NCI-H1436 treated with DMSO at 0.1 percent for 48 hours (cell line): ENCODE measurements at places on chromosomes 12 and 14.

DNA sequence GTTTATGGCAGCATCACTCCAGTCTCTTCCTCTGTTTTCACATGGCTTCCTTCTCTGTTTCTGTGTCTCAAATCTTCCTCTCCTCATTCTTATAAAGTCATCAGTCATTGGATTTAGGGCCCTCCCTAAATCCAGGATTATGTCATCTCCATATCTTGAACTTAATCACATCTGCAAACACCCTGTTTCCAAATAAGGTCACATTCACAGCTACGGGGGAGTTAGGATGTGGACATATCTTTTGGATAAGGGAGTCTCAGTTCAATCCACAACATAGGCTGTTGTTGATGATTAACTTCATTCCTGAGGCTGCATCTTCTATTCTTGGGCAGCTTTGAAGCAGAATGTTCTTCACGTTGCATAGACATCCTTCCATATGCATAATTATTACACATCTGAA, 40.3 kb upstream of the NTF3 start:
- DNase-seq = no peak

GRCh38 chr12:124786061-124786964, 77.4 kb downstream of the SCARB1 start:
- DNase-seq = peak; percentile 57

- no peak for DNase-seq
These were observed 294.5 kb downstream of the KSR2 start for GRCh38 chr12:117674313-117674712.

- DNase-seq = no peak
These were observed 33.1 kb downstream of the KCNA5 start for GRCh38 chr12:5076761-5077160.

DNA sequence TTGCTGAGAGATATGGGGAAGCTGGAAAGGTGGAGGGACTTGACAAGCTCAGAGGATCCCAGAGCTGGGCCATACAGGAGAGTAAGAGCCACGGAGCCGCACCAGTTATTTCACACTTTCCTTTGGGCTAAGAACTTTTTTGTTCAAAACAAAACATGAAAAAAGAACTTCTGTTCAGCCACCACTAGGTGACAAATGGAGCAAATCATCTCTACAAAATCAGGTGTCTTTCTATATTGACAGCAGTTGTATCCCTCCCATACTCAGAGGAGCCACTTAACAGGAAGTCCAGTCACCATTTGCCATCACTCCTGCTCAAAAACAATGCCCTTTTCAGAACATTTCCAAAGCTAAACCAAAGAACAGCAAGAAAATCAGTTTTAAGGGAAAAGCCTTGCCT, 70.3 kb upstream of the DBX2 start:
- DNase-seq = no peak

DNA sequence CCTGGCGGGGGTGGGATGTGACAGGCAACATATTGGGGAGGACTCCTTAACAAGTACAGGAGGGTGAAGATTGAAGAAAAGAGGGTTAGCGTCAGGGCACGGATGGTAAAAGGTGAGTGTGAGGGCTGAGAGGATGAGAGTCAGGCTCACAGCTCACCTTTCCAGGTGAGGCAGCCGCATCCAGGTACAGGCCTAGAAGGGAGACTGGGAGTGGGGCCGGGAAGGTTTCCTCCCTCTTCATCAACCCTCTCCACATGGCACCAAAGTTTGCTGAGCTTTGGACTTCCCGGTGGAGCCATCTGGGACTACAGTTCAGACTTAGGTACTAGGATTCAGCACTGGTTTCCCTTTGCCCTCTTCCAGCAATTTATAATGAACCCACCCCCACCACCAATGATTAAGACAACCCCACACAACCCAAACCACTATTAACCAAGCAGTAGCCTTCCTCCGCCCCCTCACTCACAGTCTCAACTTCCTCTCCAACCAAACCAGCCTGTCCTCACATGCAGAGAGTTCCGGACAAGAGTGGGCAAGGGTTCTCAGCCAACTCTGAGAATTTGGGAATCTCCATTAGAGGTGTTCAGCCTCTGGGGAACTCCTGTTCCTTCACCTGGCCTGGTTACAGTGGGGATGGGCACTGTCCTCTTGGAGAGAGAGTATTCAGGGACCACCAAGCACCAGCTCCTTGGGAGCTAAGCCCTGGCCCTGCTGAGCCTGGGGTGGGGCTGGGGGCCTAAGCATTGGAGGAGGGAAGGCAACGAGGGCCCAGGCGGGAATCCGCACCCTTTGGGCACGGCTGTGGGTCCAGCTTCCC, 2.4 kb upstream of the HOXC4 start:
- DNase-seq = no peak

GRCh38 chr14:64329149-64329548, 35.0 kb upstream of the ESR2 start:
- DNase-seq = no peak
